ENCODE measurements at places on chromosomes 2 and 18. TPM values are rescaled to one million over a fixed set of nuclear protein-coding genes. Genes with fewer than 3 reads are reported as not detected.
A peak's percentile ranks its signal among the peaks of the same experiment; 100 is the strongest.

Gene C2orf80
- not detected for polyA plus RNA-seq

Gene CTIF
- 14.4 TPM for polyA plus RNA-seq

Gene NPHP1
- polyA plus RNA-seq = 2.6 TPM

Gene ASXL2
- polyA plus RNA-seq = 1.4 TPM

Gene BCL2
- polyA plus RNA-seq = 2.6 TPM

Gene MC2R
- polyA plus RNA-seq = not detected

Gene LTBP1
- polyA plus RNA-seq = 539 TPM

Gene NDC80
- polyA plus RNA-seq = 1.9 TPM

Gene MC4R
- not detected for polyA plus RNA-seq

Gene ZBTB14
- 11.8 TPM for polyA plus RNA-seq

Gene MAPK4
- 1.3 TPM for polyA plus RNA-seq

Gene RNMT
- 8.7 TPM for polyA plus RNA-seq

Gene ITSN2
- 20.5 TPM for polyA plus RNA-seq

- DNase-seq = no peak
- H3K36me3 ChIP-seq = no peaks in the 10 kb centered on the region
- H3K27me3 ChIP-seq = no peaks in the 10 kb centered on the region
Measured at GRCh38 chr2:67797801-67798540, 264.8 kb downstream of the C1D start.

DNA sequence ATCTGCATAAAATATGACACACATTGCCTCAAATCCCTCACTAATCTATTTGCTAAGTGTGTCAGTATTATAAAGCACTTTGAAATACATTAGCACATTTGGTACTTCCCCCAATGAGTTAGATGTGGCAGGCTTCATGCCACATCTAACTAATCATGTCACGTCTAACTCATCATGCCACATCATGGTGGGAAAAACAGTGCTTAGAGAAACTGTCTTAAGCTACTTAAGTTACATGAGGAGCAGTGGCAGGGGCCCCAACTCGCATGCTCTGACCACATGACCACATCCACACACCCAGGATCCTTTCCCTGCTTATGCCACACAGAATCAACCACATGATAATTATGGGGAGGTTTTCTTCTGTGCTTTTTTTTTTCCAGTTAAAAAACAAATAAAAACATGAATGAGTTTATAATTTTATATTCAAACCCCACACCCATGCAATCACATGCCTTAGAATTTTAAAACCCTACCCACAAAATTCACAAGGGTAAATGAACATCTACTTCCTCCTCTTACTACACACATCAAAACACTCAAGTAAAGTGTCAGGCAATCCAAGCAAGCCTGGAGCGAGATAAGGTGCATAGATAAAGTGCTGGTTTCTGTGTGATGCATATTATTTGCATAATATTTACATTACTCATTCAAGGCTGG is 1.6 kb downstream of the ABCA12 start:
- DNase-seq = no peak
- H3K4me3 ChIP-seq = no peak overlapping the region
- H3K4me1 ChIP-seq = no peaks in the 10 kb centered on the region
- no peak overlapping the region for H3K27ac ChIP-seq

- no peaks in the 10 kb centered on the region for H3K4me1 ChIP-seq
- DNase-seq = no peak
- no peaks in the 10 kb centered on the region for H3K27me3 ChIP-seq
- no peak overlapping the region for H3K4me3 ChIP-seq
- no peak overlapping the region for H3K27ac ChIP-seq
- H3K36me3 ChIP-seq = no peaks in the 10 kb centered on the region
Measured at GRCh38 chr2:157173740-157174184, 83.7 kb upstream of the GALNT5 start.

DNA sequence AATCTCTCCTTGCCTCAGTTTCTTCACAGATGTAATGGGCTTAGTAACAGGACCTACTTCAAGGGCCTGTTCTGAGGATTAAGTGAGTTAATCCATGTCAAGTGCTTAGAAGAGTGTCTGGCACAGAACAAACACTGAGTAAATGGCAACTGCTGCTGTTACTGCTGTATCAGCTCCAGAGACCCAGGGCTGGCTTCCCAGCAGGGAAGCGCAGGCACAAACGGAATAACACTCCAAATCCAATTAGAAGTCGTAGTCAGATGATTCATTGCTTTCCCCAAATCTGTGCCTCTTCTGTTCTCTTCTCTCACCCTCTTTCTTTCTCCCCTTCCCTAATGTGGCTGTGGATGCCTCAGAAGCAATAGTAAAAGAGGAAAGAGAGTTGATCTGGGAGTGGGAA is 101.1 kb upstream of the FZD7 start:
- H3K4me1 ChIP-seq = no peaks in the 10 kb centered on the region
- no peak overlapping the region for H3K27ac ChIP-seq
- no peak overlapping the region for H3K4me3 ChIP-seq
- H3K36me3 ChIP-seq = no peaks in the 10 kb centered on the region
- no peak for DNase-seq

DNA sequence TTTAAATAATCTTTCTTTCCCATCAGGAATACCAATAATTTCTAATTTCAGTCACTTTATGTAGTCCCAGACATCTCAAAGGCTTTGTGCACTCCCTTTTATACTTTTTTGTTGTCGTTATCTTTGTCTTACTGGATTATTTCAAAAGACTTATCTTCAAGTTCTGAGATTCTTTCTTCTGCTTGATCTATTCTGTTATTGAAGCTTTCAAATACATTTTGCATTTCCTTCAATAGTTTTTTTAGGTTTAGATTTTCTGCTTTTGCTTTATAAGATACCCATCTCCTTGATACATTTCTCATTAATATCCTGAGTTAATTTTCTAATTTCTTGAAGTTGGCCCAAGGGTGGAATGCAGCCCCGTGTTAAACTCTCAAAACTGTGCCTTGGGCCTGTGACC is 432.4 kb downstream of the RIT2 start:
- DNase-seq = no peak
- H3K4me1 ChIP-seq = no peaks in the 10 kb centered on the region
- H3K4me3 ChIP-seq = no peak overlapping the region
- no peak overlapping the region for H3K27ac ChIP-seq
- no peaks in the 10 kb centered on the region for H3K36me3 ChIP-seq
- no peaks in the 10 kb centered on the region for H3K27me3 ChIP-seq

DNA sequence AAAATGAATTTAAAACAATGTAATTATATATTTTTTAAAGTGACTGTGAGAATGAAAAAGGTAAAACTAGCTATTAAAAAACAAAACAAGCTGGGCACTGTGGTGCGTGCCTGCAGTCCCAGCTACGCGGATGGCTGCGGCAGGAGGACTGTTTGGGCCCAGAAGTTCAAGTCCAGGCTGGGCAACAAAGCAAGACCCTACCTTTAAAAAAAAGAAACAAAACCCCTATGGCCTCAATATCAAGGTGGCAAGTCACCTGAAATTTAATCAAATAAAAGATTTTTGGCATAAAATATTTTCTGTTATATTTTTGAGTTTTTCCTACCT is 46.9 kb upstream of the STRN start:
- no peaks in the 10 kb centered on the region for H3K27me3 ChIP-seq
- DNase-seq = no peak
- H3K27ac ChIP-seq = no peak overlapping the region
- no peak overlapping the region for H3K4me3 ChIP-seq
- H3K36me3 ChIP-seq = peaks cover 6% of the 10 kb centered on the region
- H3K4me1 ChIP-seq = no peaks in the 10 kb centered on the region

DNA sequence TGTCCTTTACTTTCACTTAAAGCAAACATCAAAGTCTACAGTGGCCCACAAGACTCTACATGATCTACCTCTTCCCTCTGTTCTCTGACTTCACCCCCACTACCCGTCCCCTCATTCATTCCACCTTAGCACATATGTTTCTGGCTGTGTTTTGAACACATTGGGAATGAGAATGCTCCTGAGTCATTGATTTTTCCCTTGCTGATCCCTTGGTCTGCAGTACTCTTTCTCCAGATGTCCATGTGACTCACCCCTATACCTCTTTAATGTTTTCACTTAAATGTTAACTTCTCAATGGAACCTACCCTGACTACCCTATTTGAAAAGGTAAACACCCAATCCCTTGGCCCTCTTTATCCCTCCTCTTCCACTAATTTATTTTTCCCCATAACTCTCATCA is 30.7 kb upstream of the FRZB start:
- no peaks in the 10 kb centered on the region for H3K36me3 ChIP-seq
- H3K27me3 ChIP-seq = no peaks in the 10 kb centered on the region
- H3K4me3 ChIP-seq = no peak overlapping the region
- no peak for DNase-seq

- H3K4me1 ChIP-seq = no peaks in the 10 kb centered on the region
- no peaks in the 10 kb centered on the region for H3K27me3 ChIP-seq
- no peak overlapping the region for H3K4me3 ChIP-seq
- DNase-seq = no peak
- H3K27ac ChIP-seq = no peak overlapping the region
Measured at GRCh38 chr18:3798032-3798431, 348.1 kb downstream of the TGIF1 start.

DNA sequence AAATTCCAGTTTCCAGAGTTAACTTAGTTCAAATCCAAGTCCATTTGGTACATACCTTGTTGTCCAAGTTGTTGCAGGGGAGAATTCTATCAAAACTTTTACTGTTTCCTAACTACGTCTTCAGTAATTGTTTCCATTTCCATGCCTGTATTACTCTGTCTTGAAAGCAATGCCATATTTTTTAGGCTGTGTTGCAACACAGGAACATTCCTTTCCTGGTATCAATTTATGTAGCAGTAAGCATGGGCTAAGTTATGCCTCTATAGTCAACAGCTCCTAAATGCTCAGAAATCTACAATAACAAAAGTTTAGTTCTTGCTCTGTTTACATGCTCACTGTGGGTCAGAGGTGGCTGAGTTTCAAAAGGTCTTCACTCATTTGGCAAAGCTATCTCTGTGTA is 1943.8 kb upstream of the PIK3C3 start:
- H3K27me3 ChIP-seq = no peaks in the 10 kb centered on the region
- no peaks in the 10 kb centered on the region for H3K4me1 ChIP-seq
- H3K27ac ChIP-seq = no peak overlapping the region
- no peaks in the 10 kb centered on the region for H3K36me3 ChIP-seq
- DNase-seq = no peak

GRCh38 chr18:42548493-42548892 is 567.0 kb downstream of the RIT2 start:
- H3K4me3 ChIP-seq = no peak overlapping the region
- H3K27ac ChIP-seq = no peak overlapping the region
- H3K27me3 ChIP-seq = no peaks in the 10 kb centered on the region
- H3K36me3 ChIP-seq = no peaks in the 10 kb centered on the region
- no peak for DNase-seq

GRCh38 chr2:189442468-189442867 is 1.2 kb downstream of the WDR75 start:
- H3K27ac ChIP-seq = no peak overlapping the region
- H3K36me3 ChIP-seq = no peaks in the 10 kb centered on the region
- no peak for DNase-seq
- H3K4me1 ChIP-seq = peaks cover 10% of the 10 kb centered on the region
- no peaks in the 10 kb centered on the region for H3K27me3 ChIP-seq
- no peak overlapping the region for H3K4me3 ChIP-seq

DNA sequence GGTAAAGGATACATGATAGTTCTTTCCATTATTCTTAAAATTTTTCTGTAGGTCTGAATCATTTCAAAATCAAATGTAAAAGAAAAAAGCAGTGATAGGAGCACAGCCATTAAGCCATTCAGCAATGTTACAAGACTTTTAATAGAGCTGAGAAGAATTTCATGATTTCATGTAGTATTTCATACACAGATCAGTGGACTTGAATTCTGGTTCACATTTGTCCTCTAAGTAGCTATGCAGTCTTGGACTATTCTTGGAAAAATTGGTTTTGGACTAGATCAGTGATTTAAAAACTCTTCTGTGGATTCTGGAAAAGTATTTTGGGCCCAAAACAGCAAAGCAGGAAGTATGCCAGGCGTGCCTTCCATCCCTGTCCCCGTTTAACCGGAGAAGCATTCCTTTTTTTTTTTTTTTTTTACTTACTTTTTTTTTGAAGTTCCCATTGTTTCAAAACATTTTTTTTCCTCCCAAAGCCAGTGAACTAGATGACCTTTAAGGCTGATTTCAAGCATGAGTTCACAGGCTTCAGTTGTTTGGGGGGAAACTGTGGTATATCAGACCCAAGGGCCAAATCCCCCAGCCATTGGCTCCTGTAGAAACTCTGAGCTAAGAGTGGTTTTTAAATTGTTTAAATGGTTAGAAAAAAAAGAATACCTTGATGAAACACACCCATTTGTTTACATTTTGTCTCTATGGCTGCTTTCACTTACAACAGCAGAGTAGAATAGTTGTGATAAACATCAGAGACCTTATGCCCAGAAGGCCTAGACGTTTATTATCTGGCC is 17.5 kb upstream of the POLI start:
- H3K27me3 ChIP-seq = no peaks in the 10 kb centered on the region
- DNase-seq = no peak
- peak overlapping the region; percentile 19 for H3K27ac ChIP-seq
- no peaks in the 10 kb centered on the region for H3K36me3 ChIP-seq

All from aorta (tissue), 5 donors.